Stimulated activated CD4-positive, alpha-beta T cell treated with anti-CD3 and anti-CD28 coated beads, Interleukin-1b, Interleukin-23, amount 100 ng/mL, for 1 hour (primary cell): ENCODE measurements at places on chromosomes 7 and 10.

DNA sequence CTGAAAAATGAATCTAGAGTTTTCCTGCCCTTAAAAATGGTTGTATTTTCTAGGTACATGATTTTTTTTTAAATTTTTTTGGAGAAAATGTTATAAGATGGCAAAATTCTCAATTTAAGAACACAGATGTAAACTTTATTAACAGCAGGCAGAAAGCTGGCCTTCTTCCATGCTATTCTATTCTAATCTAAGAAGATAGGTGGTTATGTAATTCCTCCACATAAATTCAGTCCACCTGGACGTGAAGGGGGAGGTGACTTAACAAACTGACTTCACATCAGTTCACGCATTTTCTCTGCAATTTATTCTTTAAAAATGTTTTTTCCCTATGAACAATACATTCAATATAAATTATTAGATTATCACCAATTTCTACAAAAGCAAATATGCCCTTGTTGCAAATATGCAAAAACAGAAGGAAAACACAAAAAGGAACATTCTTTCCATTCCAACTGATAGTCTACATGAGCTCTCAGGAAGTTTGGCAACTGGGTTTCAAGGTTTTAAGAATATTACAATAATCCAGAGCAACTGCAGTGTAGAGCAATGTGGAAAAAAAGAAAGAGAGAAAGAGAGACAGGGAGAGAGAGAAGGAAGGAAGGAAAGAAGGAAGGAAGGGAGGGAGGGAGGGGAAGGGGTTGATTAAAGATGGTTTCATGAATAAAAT, 76.8 kb downstream of the HIBADH start:
- no peak for DNase-seq

- no peak for DNase-seq
Measured at GRCh38 chr10:111247781-111248389, 171.1 kb downstream of the ADRA2A start.

DNA sequence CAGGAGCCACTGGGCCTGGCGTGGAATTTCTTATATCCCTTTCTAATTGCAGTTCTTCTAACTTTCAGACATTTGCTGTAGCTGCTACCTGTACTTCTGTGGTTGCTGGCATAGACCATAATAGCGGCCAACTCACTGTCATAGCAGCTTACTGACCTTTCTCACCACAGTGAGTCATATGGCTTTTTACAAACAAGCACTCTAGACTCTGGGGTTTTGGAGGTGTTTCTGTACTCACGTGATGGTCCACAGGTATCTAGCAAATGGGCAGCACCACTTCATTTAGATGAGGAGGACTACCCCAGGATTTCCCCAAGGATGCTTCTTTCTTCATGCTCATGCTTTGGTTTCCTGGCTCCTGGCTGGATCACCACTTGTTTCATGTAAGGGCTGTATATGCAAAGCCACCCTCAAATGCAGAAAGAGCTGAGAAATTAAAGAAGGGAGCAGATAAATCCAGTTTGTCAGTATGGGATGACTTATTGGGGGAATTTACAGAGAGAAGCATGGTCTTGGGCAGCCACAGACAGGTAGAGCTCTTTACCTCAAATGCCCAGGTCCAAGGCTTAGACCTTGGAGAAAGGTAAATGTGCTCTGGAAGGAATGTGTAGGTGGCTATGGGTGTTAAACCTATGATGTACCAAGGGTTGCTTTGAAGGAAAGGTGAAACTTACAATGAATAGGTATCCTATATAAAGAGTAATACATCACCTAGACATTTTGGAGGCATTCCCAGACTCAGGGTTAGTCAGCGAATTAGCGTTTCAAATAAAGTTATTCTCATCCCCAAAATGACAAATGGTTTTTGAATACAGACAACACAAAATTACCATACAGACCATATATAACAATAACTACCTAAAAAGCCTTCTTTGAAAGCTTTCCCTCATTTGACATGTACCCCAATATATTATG, 15.9 kb upstream of the SLC25A16 start:
- DNase-seq = no peak

DNA sequence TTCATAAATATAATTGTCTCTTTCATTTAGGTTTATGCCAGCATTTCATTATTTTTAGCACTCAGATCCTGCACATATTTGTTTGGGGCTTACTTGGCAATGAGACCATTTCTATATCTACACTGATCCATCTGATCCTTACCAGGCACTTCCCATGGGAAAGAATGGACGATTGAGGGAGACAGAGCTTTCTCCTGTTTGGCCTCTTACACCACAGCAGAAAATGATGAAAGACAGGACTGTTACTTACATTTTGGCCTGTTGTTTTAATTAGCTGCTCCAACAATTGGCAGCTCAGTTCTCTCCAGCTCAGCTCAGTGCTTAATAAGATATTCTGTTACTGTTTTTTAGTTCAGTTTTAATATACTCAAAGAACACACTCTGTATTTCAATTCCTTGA, 77.6 kb upstream of the RSU1 start:
- no peak for DNase-seq

- no peak for DNase-seq
Measured at GRCh38 chr10:131248376-131249165, 63.0 kb downstream of the TCERG1L start.
